ENCODE measurements at places on chromosomes 1 and 21.
A peak's percentile ranks its signal among the peaks of the same experiment; 100 is the strongest.

GRCh38 chr21:40967771-40968170, 120.8 kb upstream of the DSCAM start:
- DNase-seq, result no peak

DNA sequence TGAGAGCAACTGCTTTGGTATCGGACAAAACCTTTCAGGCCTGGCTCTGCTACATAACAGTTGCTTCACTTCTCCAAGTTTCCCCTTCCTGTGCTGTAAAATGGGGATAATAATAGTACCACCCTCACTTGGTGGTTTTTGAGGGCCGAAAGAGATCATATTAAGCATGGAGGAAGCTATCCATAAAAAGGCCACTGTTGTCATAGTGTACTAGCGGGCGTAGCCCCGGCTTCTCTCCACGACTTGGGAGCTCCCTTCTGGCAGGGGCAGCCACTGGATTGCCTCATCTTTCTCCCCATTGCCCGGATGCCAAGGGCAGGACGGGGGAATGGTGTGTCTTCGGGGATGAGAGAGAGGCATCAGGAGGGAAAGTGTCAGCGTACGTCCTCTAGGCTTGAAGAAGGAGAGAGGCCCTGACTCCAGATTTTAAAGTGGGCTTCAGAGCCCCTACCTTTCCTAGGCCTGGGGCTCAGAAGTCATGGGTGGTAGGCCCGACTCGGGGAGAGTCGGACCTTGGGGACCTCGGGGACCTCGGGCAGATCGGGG, 548 bp upstream of the MFSD2A start:
- DNase-seq, result no peak

GRCh38 chr1:205224736-205225135, 3.0 kb upstream of the TMCC2 start:
- no peak for DNase-seq

GRCh38 chr1:99726818-99727217, 39.6 kb downstream of the FRRS1 start:
- no peak for DNase-seq

- no peak for DNase-seq
Measured at GRCh38 chr21:38989745-38990423, 184.2 kb downstream of the ETS2 start.

- DNase-seq, result peak; percentile 46
Measured at GRCh38 chr1:167936930-167937708, at the start of gene MPC2. Gene MPC2, minus strand, starts transcription at chr1:167937072. Its CDS starts 1,231 bp downstream, at chr1:167935841.

GRCh38 chr1:202069662-202070061, 53.1 kb upstream of the GPR37L1 start:
- DNase-seq, result no peak

DNA sequence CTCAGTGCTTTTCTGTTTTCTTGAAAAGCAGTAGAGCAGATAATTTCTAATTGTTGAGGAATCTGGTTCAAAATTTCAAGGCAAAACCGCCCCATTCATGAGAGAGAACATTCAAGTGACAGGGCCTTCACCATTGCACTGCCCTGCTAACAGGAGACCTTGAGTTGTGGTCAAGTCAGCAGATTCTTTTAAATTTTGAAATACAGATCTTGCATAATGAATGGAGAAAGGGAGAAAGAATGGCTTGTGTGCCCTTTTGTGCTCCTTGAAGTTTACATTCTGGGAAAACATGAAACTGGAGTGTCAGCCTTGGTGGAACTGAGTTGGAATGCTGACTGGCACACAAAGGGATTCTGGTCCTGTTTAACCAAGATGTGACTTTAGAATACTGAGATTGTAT, 164.5 kb upstream of the UBE2U start:
- DNase-seq, result no peak

DNA sequence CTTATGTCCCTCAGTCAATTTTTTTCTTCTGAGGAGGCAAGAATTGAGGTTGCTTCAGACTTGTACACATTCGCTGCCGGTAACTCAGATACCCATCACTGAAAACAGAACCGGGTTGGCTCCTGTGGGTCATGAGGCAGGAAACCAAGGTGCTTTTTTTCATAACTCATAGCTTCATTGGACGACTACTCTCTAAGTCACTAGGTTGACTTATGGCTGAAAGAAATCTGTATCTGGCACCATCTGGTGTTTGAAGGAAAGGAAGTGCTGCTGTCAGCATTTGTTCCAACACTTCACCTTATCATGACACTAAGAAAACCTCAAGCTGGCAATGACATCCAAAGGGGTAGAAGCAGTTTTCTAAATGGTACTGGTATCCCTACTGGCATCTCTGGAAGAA, 82.3 kb downstream of the TBX19 start:
- DNase-seq, result no peak

- no peak for DNase-seq
Measured at GRCh38 chr21:27693376-27693775, 726.5 kb upstream of the ADAMTS5 start.

DNA sequence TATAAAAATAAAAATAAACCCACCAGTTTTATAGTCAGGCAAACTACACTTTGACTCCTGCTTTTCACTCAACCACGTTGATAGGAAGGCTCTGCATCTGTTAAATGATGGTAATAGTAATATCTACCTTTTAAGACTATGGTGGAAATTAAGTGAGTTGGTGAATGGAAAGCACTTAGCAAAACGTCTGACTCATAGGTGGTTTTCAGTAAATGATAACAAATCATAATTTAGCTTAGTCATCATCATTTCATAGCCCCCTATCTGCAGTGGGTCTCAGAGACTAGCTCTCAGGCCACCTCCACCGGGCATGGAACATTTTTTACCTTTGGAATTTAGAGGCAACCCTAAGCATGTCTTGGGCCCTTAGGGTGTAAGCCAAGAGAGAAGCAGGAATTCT, 160.0 kb downstream of the PDE4B start:
- DNase-seq, result no peak

- no peak for DNase-seq
Measured at GRCh38 chr21:15764878-15765277, 35.1 kb downstream of the USP25 start.

GRCh38 chr21:36628106-36628505, 70.8 kb upstream of the SIM2 start:
- no peak for DNase-seq

GRCh38 chr1:82978461-82979324, 1020.2 kb downstream of the TTLL7 start:
- DNase-seq, result no peak

DNA sequence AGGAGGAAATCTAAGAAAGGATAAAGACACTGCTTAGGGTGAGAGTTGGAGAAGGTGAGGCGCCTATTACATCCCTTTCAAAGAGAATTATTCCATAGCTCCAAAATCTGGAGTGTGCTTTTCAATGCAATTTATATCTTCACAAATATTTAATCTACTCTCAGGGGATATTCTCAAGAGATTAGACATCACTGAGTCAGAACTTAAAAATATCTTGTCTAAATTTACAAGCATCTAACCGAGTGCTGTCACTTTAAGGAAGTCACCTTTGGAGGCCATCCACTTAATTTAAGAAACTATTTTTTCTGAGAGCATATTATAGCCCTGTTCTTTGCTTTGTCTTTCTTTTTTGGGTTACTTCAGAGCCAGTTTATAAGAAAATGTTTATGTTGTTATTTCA, 134.6 kb downstream of the TNFSF18 start:
- DNase-seq, result no peak

DNA sequence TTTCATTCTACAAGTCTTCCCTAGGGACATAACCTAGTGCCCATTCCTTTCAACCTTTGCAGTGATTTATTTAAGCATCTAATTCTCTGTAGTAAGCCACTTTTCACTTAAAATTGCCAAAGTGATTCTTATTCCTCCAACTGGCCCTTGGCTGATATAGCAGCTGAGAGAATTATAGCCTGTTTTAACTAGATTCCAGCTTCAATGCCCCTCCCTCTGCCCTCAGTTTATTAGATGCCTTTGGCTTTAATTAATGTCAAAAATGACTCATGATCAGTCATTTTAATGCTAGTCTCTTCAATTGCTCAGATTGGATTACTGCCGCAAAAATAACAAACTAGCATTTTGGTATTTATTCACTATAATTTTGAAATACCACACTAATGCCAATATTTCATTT, 145.4 kb upstream of the KCTD3 start:
- no peak for DNase-seq

DNA sequence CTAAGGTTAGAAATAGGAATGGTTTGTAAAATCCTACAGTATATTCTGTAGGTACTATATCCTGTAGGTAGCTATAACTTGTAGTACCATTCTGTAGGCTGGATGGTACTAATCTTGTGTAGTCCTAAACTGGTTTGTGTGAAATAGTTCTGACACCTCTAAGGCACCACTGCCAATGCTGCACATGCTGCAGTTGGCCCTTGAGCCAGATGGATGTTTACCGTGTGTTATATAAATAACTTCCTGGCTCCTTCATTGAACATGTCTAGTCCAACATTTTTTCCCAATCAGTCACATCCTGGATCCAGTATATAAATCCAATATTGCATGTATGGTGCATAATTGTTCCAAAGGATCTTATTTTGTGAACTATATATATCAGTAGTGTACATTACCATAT, 89.5 kb upstream of the GNG4 start:
- DNase-seq, result no peak

GRCh38 chr1:222893255-222893654, 78.4 kb downstream of the DISP1 start:
- DNase-seq, result no peak

DNA sequence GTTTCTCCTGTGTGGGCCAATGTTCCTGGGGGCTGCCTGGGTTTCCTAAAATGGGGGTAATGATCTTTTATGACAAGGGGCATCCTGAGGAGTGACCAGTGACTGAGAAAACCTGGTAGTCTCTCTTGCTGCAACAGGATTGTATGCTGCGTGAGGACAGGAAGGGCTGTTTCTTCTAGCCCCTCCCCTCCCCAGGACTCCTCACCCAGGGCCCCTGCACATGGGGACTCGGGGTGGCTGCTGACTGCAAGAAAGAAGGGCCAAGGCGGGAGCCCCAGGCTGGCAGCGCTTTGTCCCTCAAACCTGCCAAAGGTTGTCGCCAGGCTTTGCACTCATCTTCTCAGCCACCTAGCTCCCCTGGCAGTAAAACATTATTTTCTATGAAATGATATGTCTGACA, 442.4 kb downstream of the CAMTA1 start:
- DNase-seq, result no peak

DNA sequence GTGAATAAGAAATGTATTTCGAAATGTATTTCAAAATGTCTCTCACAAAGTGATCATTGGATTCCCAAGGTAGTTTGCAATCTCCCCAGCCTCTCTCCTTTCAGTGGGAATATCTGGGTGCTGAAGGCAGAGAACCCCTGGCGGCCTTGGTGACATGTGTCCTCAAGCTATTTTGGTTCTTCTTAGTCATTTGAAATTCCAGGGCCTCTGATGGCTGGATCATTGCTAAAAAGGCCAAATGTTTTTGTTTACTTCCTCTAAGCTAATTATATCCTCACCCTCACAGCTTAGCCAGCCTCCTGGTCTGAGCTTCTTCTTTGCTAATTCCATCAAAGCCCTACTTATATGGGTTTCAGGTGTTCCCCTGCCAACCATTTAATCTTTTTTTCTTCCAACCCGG, 71.2 kb downstream of the LRRC40 start:
- no peak for DNase-seq

DNA sequence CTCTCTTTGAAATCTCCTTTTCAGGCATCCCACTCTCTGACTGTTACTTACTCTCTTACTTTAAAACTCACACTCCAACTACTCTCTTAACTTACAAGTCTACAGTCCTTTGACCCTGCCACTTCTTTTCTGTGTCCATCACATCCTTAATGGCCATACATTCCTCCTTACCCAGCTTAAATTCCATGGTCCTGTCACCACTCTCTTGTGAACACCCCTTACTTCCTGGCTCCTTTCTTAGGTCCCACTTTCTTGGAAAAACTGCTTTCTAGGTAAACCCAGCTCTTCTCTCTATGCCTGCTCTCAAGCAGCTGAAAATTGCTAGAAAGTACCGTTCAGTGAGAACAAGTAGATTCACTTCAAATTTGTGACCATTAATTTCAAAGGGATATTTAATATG, 109.1 kb downstream of the OLFML2B start:
- no peak for DNase-seq

- no peak for DNase-seq
Measured at GRCh38 chr1:91724231-91724630, 161.7 kb downstream of the TGFBR3 start.

DNA sequence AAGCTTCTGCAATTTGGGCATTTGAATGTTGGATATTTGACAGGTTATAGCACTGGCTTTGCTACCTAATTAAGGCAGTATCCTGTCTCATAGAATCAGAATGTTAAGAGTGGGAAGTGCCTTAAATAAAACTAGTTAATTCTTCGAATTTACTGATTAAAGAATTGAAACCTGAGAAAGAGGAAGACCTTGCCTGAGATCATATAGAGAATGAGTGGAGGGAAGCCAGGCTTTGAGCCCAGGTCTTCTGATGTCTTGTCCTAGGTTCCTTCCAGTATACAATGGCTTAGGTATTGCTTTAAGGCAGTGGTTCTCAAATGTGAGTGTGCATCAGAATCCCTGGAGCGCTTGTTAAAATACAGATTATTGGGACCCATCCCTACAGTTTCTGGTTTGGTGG, 20.9 kb upstream of the SH3BGRL3 start:
- DNase-seq, result no peak

DNA sequence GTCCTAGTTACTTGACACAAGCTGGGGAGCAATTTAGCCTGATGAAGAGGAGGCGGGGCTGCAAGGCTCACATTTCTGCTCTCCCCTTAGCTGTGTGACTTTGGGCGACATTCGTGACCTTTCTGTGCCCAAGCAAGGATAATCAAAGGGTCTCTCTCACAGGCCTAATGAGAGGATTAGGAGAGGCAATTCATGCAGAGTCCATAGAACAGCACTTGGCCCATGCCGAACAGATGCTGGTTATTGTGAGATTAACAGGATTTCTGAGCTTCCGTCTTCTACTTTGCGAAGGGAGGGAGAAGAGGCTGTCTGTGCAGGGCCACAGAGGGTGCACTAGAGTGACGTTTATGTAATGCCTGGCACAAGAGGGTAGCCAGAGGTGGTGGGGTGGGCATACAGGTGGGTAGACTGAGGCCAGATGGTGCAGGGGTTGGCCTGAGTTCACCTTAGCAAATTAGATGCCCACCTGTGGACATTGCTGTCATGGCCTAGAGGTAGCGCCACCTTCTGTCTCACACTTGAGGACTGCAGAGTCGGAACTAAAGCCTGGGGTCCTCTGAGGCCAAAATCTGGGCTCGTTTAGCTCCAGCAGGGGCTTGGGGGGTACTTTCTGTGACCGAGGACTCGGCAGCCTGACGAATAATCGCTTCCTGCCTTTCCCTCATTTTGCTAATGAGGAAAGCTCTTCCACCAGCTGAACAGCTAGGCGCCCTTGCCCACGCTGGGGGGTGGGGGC, 18.6 kb downstream of the ACTL8 start:
- no peak for DNase-seq

GRCh38 chr1:16050328-16050727, 6.7 kb downstream of the CLCNKB start:
- no peak for DNase-seq

DNA sequence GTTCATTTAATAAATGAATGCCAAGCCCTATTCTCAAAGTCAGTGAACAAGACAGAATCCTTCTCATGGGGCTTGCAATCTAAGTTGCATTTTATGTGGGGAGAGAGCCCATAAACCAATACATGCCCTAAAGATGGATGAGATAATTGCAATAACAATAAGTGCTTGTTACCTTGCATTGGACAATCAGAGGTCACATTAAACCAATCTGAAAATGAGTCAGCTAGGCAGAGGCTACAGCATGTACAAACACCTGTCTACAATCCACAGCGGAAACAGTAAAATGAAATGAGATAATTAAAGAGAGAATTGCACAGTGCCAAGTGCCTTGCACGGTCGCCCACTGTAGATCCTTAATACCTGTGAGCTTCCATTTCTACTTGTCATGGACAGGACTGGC, 7.4 kb upstream of the IGFN1 start:
- DNase-seq, result no peak

- DNase-seq, result no peak
Measured at GRCh38 chr1:229478852-229479251, 29.3 kb downstream of the NUP133 start.
